ENCODE measurements at places on chromosomes 2 and 18. TPM values are rescaled to one million over a fixed set of nuclear protein-coding genes. Genes with fewer than 3 reads are reported as not detected.

FAM228A gene
- not detected for polyA plus RNA-seq

CROCC2 gene
- under 0.01 TPM for polyA plus RNA-seq

NT5C1B gene
- polyA plus RNA-seq, result not detected

SPATA3 gene
- polyA plus RNA-seq, result not detected

POTEI gene
- polyA plus RNA-seq, result not detected

FAM210A gene
- 11.3 TPM for polyA plus RNA-seq

DAW1 gene
- 0.06 TPM for polyA plus RNA-seq

TCF23 gene
- not detected for polyA plus RNA-seq

NTSR2 gene
- polyA plus RNA-seq, result 0.60 TPM

UBE2E3 gene
- polyA plus RNA-seq, result 108 TPM

LAMA1 gene
- polyA plus RNA-seq, result 19.2 TPM

SAG gene
- polyA plus RNA-seq, result not detected

POTEC gene
- not detected for polyA plus RNA-seq

VAMP8 gene
- polyA plus RNA-seq, result 441 TPM

SERPINB3 gene
- 0.04 TPM for polyA plus RNA-seq

MALL gene
- 97.3 TPM for polyA plus RNA-seq

SLC14A1 gene
- not detected for polyA plus RNA-seq

SLC5A7 gene
- polyA plus RNA-seq, result not detected

MYO1B gene
- polyA plus RNA-seq, result 13.8 TPM

ST6GAL2 gene
- 0.15 TPM for polyA plus RNA-seq

DOK6 gene
- polyA plus RNA-seq, result under 0.01 TPM

HOXD13 gene
- not detected for polyA plus RNA-seq

FOXI3 gene
- polyA plus RNA-seq, result not detected

SLC4A5 gene
- polyA plus RNA-seq, result 1.8 TPM

TRABD2A gene
- polyA plus RNA-seq, result 25.4 TPM

GAL3ST2 gene
- polyA plus RNA-seq, result 3.0 TPM

REG1B gene
- polyA plus RNA-seq, result 465 TPM

LINC00305 gene
- polyA plus RNA-seq, result not detected

SEMA4F gene
- 0.69 TPM for polyA plus RNA-seq

IL36RN gene
- 0.03 TPM for polyA plus RNA-seq

UBXN2A gene
- polyA plus RNA-seq, result 9.5 TPM

POTEJ gene
- 0.01 TPM for polyA plus RNA-seq

SFTPB gene
- not detected for polyA plus RNA-seq

MYO5B gene
- 60.7 TPM for polyA plus RNA-seq

MYO3B gene
- polyA plus RNA-seq, result not detected

PAX3 gene
- polyA plus RNA-seq, result not detected

VIL1 gene
- 111 TPM for polyA plus RNA-seq

SLC19A3 gene
- polyA plus RNA-seq, result 1.2 TPM

LYG1 gene
- polyA plus RNA-seq, result not detected

SP9 gene
- not detected for polyA plus RNA-seq

TLX2 gene
- polyA plus RNA-seq, result not detected

GPR45 gene
- polyA plus RNA-seq, result not detected

STK39 gene
- 31.2 TPM for polyA plus RNA-seq

EPAS1 gene
- polyA plus RNA-seq, result 64.3 TPM

CYS1 gene
- polyA plus RNA-seq, result 0.83 TPM

OTOS gene
- polyA plus RNA-seq, result not detected

C2orf15 gene
- 2.8 TPM for polyA plus RNA-seq
